HAP-1 (cell line): ENCODE measurements at places on chromosomes 16 and 17.

- DNase-seq, result no peak
Observed at GRCh38 chr17:50371526-50371925, 1.5 kb downstream of the MRPL27 start.

DNA sequence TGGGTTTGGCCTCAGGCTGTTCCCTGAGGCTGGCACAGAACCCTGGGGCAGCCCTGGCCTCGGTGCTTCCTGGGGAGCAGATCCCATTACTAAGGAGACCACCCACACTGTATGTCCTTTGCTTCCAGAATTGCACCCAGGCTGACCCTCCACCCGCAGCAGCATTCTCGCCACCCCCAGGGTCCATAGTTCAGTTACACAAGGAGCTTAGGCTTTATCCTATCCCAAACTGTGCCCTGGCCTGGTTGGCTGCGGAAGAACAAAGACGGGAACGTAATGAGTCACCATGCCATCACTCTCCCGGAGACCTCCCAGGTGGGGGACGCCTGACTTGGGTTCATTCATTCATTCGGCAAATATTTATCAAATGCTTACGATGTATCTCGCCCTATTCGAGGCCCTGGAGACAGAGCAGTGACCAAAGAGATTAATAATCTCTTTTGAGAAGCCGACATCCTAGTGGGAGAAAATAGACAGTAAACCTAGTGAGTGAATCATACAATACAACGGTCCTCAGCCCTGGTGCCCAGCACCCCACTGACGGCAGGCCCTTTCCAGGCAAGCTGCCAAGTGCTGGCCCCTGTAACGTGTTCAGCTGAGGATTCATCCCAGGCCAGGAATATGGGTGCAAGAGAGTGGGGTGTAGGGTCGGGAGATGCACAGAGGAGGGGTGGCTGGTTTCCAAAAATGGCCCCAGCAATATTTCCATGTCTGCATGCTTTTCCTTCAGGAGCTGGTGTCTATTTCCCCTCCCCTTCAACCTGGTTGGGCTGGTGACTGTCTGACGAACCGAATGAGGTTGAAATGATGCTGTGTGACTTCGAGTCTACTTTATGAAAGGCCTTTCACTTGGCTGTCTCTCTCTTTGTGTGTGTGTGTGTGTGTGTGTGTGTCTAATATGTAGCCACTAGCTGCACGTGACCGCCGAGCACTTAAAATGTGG is 134.2 kb downstream of the MGAT5B start:
- no peak for DNase-seq

DNA sequence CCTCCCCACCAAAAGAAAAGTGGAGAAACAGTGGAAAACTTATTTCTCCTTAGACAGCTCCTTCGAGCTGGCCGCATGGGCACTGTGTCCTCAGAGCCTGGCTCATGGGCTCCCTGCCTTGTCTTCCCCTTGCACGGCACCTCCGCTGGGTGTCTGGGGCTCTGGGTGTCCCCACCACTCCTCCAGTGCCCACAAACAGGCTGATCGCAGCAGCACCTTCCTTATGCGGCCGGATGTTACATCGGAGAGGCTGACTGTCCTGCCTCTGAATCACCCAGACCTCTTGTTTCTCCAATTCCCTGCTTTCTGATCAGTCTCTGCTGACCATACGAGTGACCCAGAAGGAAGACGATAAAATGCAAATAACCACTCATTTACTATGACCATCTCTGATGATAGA is 121.7 kb downstream of the SLC39A11 start:
- no peak for DNase-seq

- no peak for DNase-seq
Observed at GRCh38 chr17:2070241-2071023, 15.5 kb downstream of the HIC1 start.

DNA sequence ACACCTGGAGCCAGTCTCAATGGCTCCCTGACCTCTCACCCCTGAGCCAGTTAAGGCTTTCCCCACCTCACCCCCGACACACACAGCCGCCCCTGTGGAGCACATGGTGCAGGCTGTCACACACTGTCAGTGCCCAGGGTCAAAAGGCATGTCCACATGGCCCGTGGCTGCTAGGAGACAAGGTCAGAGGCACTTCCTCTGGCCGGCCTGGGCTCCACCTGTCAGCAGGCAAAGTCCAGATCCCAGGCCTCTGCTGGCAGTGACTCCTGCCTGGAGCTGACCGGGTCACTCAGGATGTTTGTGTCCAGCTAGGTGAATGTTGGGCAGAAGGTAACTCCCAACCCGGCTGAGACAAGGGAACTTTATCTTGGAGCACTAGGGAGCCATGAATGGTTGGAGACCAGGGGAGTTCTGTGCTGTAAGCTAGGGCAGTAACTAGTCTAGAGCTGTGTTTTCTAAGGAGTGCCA is 6.0 kb downstream of the SREBF1 start:
- no peak for DNase-seq

- no peak for DNase-seq
Observed at GRCh38 chr17:45663772-45664171, 120.3 kb upstream of the CRHR1 start.

- no peak for DNase-seq
Observed at GRCh38 chr16:66920924-66921680, 2.4 kb upstream of the CDH16 start.

- no peak for DNase-seq
Observed at GRCh38 chr17:68352041-68352440, 60.7 kb downstream of the ARSG start.

GRCh38 chr16:2954656-2955381 is 9.3 kb upstream of the KREMEN2 start:
- DNase-seq, result no peak

- DNase-seq, result no peak
Observed at GRCh38 chr17:18315562-18315922, 449 bp downstream of the SMCR8 start.
